GM12892 (cell line): ENCODE measurements at places on chromosomes 6 and 20.

DNA sequence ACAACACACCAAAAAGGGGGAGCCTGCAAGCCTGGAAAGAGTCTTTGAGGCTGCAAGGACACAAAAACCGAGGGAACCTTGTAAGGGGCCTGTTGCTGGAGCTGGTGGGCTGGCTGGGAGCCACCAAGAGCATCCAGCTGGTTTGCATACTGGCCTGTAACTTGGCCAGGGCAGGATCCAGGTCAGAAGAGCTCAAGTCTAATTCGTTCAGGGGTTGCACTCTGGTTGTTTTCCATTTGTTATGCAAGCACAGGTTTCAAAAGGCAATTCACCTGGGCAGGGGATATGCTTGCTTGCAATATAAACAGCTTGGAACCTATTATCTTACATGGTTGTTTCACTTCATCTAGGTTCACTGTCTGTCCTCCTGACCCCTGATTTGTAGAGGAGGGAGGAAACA is 98.3 kb upstream of the GCM1 start:
- DNase-seq: no peak

DNA sequence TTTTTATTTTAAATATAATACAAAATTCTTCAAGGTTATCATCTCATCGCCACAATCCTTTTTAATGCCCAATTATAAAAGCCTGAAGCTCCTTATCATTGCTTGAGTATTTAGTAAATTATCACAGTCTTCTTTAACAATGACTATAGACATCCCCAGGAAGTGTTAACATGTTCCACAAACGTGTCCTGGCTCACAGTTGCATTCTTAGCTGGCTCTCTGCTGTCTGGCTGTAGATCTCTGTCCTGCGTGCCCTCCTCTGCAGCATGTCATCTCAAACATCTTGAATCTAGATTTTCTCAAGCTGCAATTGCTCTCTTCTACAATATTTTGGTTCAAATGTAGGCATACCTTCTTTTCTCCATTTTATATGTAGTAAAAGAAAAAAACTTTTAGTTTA is 885.2 kb downstream of the EPHA7 start:
- no peak for DNase-seq

- DNase-seq: no peak
Observed at GRCh38 chr20:37885593-37886503, 17.1 kb upstream of the VSTM2L start.

DNA sequence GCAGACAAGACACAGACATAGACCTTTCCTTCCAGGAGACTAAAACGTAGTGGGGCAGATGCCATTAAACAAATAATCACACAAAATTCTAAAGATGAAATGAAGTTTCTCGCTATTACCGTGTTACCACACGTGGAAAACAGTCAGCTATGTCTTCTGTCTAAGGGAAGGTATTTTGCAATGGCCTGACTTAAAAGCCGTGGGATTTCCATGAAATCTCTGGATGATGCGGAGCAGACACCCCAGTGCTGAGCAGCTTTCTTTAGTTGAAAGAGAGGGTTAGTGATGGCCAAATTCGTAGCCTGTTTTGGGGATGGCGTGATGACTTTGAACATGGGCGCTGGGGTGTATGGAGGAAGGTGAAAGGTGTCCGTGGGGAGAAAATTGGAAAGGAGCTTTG is 281.8 kb downstream of the NRN1 start:
- DNase-seq: no peak

- DNase-seq: no peak
Observed at GRCh38 chr6:154458565-154459470, 51.7 kb downstream of the CNKSR3 start.

GRCh38 chr6:90350689-90351554 is 54.3 kb upstream of the BACH2 start:
- no peak for DNase-seq

DNA sequence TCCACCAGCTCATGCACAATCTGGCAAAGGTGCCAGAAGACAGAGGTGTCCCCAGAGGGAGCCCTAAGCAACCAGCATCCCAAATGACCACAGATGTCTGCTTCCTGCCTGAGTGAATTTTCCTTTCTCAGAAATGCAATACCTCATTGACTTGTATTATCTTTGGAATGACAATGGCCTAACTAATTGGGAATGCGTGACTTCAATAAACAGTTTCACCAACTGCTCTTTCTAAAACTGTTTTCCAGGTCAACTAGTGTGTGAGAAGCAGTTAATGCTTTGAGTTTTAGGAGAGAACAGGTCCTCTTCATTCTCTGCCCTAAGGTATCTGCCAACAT is 108.9 kb upstream of the SNX9 start:
- DNase-seq: no peak

GRCh38 chr6:45715508-45715803 is 300.2 kb downstream of the CLIC5 start:
- no peak for DNase-seq

DNA sequence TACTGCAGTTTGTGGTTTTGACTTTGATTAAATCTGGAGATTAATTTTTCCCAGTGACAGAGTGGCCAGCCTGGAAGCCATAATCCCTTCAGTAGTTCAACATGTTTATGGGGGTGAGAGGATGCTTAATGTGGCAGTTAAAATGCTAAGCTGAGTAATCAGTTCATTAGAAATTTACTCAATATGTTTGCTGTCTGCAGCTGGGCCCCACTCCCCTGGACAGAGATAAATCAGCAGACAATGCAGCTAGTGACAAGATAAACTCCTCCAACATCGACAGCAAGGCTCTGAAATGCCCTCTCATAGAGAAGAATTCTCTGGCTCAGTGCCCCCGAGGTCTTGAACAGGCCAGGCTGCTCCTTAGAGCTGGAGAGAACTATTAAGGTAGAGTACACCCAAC is 101.9 kb downstream of the LRFN2 start:
- no peak for DNase-seq

- DNase-seq: no peak
Observed at GRCh38 chr6:5670811-5671561, 335.7 kb downstream of the NRN1 start.

GRCh38 chr6:37956711-37957275 is 137.3 kb downstream of the ZFAND3 start:
- DNase-seq: no peak

DNA sequence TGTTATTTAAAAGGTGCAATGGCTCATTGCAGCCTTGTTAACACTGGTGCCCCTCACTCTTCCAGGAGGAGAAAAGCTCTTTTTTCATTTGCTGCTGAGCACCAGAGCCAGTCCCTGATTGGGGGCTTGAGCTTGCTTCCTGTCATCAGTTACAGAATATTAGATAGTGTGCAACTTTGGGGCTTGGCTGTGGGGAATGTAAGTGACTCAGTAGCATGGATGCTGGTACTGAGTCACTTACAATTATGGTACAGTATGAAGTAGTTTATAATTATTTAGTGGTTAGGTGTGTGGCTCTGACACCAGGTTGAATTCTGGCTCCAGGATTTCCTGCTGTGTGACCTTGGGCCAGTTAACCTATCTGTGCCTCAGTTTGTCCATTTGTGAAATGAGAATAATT is 37.6 kb downstream of the ANKS1A start:
- no peak for DNase-seq

- DNase-seq: no peak
Observed at GRCh38 chr6:35850208-35850607, 45.1 kb downstream of the LHFPL5 start.
